ENCODE measurements at places on chromosomes 7 and 10. TPM values are rescaled to one million over a fixed set of nuclear protein-coding genes. Genes with fewer than 3 reads are reported as not detected.
A peak's percentile ranks its signal among the peaks of the same experiment; 100 is the strongest.

DNA sequence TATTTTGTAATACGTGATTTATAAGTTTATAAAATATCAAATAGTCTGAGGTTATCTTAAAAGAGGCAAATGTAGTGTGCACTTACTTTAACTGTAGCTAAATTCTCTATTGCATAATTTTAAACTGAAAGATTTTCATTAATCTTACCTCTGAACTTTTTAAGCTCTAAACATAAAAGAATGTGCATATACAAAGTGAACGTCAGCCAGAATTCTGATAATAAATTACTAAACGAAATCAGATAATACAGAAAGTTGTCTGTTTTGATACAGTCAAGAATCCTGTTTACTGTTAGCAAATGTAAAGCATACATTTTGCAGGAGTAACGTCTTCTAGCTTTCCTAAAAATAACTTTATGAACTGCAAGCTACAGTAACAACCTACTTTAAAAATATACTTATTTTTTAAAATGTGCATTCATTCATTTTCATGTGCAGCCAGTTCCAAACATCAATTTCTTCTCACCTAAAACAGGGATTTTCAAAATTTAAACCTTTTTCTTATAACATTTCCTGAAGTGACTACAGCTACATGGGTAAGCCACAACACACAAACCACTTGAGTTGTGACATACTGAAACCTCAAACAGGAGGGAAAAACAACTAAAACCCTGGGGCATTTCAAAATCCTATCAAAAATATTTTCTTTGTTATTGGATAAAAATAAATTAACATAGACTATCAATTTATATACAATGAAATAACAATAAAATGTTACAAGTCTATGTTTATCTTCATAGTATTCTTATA lies 92.7 kb downstream of the RNLS start:
- no peak for DNase-seq

DNA sequence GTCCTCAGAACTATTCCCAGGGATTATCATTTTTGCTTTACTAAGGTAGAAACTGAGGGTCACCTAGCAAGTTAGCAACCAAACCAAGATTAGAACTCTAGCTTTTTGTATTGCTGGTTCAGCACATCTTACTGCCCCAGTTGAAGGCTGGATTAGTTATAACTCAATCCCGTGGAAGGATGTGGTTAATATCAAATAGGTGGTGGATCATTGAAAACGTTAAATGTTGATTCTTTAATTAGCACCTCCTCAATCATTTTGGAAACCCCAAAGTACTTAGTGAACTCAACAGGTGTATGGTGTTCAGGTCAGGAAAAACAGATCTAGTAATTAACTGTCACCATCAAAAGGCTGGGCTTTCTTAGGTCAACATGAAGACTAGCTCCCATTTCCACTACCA lies 152.4 kb downstream of the ARID5B start:
- no peak for DNase-seq

- no peak for DNase-seq
Observed at GRCh38 chr7:45106-46090, 147.0 kb upstream of the FAM20C start.

- DNase-seq, result no peak
Observed at GRCh38 chr10:34228066-34228465, 587.0 kb downstream of the PARD3 start.

DNA sequence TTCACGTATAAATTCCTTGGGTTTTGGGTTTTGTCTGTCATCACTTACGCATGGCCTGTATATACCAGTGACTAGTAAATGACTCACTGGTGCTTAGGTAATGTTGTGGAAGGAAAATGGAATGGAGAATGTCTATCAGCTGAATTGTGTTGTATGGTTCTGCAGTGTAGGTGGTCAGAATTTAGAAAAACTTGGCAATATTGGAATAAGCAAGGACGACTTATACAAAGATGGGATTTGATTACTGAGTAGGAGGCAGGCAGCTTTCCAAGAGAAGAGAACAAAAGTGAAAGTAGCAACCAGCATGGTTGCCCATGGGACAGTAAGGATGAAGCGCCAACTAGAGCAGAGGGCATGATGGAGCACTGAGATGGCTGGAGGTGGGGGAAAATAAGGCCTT lies 168.6 kb upstream of the CSTF2T start:
- no peak for DNase-seq

- peak; percentile 27 for DNase-seq
Observed at GRCh38 chr7:45078125-45078681, 10.6 kb downstream of the NACAD start.

GRCh38 chr10:7475046-7475911 lies 64.4 kb upstream of the SFMBT2 start:
- no peak for DNase-seq

Gene GDF2
- total RNA-seq, result not detected

Gene PFKFB3
- total RNA-seq, result 39.0 TPM

Gene CNTNAP2
- not detected for total RNA-seq

Gene STRIP2
- total RNA-seq, result 2.1 TPM
